Astrocyte of the spinal cord (primary cell): ENCODE measurements at places on chromosomes 3 and 15.
A peak's percentile ranks its signal among the peaks of the same experiment; 100 is the strongest.

- DNase-seq = no peak
Measured at GRCh38 chr15:78762985-78763795, 48.1 kb downstream of the ADAMTS7 start.

DNA sequence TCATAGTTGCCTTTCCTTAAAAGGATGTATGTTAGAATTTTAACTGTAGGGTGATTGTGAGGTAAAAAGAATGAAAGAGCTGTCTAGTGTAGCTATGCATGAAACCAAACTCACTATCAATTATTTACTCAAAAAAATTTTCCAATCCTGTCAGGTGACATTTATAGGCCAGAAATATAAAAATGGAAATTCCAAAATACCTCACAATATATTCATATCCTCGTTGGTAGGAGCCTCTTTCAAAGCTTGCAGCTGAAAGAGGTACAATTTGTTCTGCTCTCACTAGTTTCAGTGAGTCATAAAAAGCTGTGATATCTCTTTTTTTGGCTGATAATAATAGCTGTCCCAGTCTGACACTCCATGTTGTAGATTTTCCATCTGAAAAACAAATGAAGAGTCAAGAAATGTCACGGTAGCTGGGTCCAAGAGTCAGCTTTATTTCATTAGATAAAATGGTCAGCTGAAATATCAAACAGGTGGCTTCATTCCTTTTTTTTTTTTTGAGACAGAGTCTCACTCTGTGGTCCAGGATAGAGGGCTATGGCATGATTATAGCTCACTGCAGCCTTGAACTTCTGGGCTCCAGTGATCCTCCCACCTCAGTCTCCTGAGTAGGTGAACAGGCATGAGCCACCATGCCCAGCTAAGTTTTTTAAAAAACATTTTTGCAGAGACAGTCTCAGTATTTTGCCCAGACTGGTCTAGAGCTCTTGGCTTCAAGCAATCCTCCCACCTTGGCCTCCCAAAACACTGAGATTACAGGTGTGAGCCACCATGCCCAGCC is 50.8 kb upstream of the XRN1 start:
- DNase-seq = peak; percentile 22

- DNase-seq = no peak
Measured at GRCh38 chr3:38038447-38038911, 529 bp upstream of the DLEC1 start.

DNA sequence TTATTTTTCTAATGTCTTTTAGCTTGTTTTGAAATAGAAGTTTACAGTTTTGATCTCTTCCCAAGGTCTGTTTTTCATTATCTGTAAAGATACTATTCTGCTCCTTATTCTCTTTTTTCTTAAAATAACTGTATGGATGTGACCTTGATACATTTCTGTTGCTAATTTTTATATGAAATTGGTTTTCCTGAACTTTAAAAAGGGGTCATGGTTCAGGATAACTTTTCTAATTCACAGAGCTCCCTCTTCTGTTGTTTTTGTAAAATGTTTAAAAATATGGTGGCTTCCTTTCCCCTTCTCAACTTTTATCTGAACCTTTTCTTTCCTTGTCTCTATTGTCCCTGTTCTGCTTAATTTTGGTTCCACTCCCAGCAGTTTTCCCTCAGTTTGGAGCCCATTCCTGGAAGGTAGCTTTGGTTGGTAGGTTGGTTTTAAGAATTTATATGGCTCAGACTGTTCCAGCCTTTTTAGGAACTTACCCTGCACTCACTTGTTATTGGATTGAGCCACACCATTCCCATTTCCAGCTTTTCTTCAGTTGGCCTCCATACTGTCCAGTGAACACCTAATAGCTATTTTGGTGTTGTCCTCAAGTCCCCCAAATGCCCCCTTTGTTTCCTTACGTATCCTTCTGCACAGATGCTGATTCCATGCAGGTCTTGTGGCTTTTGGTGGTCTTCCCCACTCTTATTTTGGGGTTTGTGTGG is 70.3 kb downstream of the SLMAP start:
- DNase-seq = no peak

DNA sequence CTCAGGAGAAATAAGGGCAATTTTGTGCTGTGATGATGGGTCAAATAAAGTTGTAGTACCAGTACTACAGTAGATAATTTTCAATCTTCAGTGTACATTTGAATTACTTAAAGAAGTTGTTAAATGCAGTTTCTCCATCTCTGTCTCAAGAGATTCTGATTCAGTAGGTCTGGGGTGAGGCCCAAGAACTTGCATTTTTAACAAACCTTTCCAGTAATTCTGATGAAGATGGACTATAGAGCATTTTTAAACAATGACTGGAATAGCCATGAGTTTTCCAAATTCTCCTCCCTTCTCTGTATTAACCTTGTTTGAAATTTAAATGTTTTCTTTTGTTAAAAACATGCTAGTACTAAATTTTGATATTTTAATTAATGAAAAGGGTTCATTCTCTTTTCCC is 127.0 kb upstream of the CD96 start:
- DNase-seq = no peak

DNA sequence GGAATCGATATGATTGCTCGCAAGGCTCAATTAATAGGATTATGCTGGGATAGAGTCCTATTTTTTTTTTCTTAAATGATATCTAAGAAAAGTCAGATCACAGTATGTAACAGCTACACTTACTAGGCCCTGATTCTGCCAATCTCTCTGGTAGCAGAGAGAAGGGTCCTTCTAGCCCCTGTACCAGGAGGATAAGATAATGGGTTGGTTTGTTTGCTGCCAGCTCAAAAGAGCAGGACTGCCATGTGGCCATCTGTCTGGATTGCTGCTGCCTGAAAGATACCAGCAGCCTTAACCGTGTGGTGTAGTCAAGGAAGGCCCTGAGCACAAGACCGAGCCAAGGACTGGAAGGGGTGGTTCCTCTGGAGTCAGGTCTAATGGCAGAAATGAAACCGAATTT is 236.4 kb downstream of the KLF13 start:
- no peak for DNase-seq

DNA sequence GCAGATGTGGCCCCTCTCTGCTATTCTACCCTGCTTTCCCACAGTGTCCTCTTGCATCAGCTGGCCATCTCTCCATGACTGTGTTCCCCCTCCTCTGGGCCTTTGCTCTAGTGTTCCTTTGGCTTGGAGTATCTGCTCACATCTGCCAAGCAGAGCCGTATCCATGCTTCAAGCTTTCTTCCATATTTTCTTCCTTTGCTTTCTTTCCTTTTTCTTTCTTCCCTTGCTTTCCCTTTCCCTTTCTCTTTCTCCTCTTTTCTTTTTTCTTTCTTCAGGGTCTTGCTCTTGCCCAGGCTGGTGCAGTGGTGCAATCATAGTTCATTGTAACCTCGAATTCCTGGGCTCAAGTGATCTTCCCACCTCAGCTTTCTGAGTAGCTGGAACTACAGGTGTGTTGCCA is 12.6 kb downstream of the KLHL18 start:
- no peak for DNase-seq

DNA sequence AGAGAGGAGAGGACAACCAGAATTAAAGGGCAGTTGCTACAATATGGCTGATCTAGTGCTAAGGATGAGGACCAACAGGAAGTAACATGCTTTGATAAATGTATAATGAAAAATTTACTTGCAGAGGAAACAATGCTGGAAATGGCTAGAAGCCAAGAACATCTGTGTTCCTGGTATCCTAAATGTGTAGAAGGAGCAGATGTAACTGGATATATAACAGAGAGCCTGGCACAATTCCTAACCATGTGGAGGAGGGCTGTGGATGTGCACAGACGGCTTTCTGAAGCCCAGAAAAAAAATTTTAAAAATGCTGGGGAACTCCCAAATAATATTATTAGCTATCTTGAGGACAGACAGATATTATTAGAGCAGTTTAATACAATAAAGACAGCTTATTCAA is 159.4 kb upstream of the GBE1 start:
- DNase-seq = no peak

DNA sequence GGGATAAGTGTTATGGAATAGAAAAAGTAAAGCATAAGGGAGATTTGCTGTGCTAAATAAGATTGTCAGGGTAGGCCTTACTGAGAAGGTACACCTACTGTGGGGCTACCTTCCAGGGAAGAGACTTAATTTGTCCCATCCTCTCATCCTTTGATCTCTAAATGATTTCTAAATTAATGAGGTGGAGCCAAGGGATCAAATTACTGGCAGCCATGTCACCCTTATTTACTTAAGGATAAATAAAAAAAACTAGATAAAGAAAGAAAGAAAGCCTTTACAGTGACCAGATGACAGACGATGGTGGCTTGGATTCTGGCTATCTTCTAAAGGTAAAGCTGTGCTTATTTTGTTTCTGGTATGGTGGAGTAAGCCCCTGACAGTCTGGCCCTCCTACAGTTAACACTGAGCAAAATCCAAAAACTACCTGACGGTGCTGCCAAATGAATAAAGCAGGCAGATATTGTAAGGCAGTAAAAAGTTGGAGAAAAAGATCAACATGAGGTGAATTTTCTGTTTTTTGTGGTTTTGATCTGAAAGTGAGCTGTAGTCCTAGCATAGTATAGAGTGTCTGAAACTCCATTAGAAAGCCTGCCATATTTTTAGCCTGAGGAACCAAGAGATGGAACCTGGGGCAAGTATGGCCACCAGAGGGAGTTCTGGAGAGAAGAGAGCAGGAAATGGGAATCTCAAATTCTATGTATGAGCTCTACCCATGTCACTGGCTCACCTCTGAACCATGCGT is 285.1 kb upstream of the MANF start:
- peak; percentile 58 for DNase-seq

GRCh38 chr3:185024406-185024805 is 128.5 kb downstream of the C3orf70 start:
- no peak for DNase-seq

GRCh38 chr15:24848050-24848449 is 106.7 kb upstream of the SNRPN start:
- peak; percentile 52 for DNase-seq

DNA sequence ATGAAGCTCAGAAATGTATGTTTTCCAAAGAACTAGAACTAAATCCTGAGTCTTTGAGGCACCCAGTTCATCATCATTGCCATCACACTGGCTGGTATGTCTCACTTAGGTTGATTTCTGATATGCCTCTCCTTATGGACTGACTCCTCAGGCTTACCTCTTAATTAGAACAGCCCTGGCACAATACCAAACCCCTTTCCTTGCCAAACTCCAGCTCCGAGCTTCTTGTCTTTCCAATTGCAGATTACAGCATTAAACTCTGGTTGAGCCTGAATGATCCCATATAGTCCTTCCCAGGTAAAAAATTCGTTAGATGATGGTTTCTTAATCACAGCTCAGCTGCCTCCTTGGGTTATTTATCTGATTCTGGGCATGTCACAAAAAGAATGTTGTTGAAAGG is 66.3 kb downstream of the RTP4 start:
- DNase-seq = no peak

- no peak for DNase-seq
Measured at GRCh38 chr15:58458076-58458475, 26.3 kb downstream of the LIPC start.
